HT-29 (cell line): ENCODE measurements at places on chromosomes 6 and 20.

- no peak for DNase-seq
Observed at GRCh38 chr6:134908906-134909516, 40.9 kb downstream of the ALDH8A1 start.

DNA sequence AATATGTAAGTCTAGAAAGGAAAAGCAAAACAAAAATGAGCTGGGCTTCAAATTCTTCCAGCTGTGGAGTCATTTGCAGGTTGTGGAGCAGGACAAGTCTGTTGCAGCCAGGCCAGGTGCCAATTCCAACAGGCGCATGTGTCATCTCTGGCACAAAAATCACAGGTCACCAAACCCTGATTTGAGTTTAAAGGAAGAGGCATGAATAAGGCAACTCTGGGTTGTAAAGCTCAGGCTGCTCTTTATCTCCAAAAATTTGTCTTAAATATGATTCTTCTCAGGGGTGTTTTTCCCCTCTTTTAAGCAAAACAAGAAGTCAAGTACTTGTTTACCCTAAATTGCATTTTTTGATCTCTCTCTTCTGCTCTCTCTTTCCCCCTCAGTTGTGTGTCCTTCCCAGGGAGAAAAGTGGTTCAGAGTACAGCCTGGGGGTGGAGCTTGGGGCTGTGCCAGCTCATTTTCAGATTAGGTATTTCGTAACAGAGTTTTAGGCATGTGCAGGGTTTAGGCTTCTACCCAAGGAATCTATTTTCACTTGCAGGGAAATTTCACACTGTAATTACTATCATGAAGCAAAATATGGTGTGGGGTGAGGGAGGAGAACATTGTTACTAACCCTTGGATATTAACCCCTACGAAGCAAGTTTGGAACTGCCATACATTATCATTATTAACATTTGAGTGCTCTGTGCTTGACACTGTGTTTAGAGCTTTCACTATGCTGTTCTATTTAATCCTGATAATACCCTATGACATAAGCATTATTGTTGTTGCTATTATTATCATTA is 8.3 kb upstream of the NCOA3 start:
- DNase-seq: peak; percentile 94

DNA sequence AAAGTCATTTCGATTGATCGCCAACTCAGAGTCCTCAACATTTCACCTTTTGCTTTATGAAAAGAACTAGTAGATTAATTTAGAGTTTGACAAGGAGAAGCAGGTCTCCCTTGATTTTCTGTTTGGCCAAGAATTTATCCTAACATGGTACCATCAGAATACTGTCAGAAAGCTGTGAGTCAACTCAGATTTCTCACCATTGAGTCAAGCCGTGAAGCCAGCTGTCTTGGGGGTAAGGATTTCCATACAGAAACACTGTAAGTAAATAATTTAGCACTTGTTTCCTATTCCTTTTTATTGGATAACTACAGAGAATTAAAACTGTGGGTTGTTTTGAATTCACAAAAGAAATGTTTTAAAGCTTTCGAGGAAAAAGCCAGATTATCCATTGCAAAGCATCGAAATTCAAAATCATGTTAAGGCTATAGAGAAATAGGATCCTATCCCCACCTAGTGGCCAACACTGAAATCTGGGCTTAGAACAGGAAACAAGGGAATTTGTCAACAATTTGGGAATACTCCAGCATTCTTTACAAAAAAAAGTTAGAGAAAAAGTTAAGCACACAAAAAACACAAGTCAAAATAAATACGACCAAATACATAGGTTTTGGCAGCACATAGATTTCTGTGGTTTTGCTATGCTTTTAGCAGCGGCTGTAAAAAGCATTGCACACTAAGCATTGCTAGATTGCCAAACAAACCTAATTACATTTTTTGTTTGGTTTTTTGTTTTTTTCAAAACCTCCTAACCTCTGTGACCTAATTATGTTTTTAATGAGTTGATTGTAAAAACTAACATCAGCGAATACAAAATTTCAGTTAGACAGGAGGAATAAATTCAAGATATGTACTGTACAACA is 44.2 kb downstream of the COL11A2 start:
- DNase-seq: peak; percentile 31

- DNase-seq: no peak
Observed at GRCh38 chr20:20295621-20296498, 72.0 kb upstream of the INSM1 start.

GRCh38 chr20:62050166-62051120 is 15.2 kb downstream of the TAF4 start:
- DNase-seq: no peak

GRCh38 chr6:26094036-26094435 is 6.8 kb downstream of the HFE start:
- DNase-seq: no peak

DNA sequence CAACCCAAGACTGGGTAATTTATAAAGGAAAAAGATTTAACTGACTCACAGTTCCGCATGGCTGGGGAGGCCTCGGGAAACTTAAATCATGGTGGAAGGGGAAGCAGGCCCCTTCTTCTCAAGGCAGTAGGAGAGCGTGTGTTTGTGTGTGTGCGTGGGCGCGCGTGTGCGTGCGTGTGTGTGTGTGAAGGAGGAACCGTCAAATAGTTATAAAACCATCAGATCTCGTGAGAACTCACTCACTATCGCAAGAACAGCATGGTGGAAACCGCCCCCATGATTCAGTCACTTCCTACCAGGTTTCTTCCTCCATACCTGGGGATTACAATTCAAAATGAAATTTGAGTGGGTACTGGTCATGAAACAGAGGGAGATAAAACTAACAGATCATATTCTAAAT is 220.1 kb upstream of the EYS start:
- no peak for DNase-seq

DNA sequence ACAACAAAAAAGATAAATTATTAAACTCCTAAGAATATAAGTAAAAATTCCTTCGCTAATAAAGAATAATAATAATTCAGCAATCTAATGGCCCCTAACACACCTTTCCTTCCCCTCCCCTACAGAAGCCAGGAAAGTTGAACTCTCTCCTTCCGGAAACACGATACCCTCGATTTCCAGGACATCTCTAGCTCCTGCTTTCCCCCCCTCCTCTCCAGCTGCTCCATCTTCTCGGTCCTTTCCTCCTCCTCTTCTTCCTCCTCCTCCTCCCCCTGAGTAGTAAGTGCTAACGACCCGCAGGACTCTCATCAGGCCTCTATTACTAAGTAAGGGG is 603 bp downstream of the TASP1 start:
- DNase-seq: peak; percentile 36

DNA sequence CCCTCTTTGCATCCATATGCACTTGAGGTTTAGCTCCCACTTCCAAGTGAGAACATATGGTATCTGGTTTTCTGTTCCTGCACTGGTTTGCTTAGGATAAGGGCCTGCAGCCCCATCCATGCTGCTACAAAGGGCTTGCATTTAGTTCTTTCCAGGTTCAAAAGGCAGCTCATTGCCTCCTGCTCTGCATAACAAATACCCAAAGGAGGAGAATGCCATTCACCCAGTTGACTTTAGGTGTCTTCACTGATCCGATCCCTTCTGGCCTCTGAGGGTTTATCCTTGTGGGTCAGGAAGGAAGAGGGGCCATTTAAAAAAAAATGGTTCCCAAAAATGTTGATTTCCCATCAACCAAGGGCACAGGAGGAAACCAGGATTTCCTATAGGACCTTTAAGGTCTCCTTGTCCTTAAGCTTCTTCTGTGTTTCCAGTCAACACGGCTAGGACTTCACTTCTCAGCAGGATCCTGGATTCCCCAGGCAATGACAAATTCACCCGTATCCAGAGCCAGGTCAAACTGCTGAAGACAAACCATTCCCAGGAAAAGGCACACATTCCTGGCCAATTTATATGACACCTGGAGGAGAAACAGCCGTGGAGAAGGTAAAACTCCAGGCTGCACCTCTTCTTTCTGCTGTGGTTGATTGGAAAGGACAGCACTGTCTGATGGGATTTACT is 447.7 kb upstream of the CDH4 start:
- DNase-seq: no peak

DNA sequence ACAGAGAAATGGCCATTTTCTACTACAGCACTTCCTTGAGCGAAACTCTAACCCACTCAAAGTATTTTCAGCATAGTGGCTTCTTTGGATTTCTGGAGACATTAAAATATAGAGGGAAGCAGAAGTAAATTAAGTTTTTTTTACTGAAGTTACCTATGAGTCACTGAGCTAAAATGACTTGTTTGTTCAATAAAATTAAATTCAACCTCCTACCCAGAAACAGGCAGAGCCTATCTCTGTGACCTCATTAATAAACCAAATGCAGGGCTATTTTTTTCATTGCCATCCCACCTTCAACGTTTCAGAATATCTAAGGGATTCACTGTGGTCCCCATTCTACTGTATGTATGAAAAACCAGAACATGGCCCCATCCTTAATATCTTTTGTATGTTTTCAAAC is 133.0 kb downstream of the MTFR2 start:
- no peak for DNase-seq

DNA sequence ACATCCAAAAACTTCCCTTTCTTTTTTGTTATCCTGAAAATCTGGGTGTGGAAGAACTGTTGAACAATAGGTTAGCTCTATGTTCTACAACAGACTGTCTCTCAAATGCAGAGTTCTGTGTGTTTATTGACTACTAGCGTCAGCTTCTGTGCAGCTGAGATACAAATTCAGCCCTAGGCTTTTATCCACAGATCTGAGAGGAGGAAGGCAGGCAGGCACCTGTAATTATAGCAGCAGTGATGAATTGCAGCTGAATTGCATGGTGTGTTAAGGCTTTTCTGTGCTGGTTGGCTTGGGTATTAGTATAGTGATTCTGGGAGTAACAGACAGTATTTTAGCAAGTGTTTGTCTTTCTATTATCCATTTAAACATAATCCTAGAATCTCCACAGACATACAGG is 24.4 kb downstream of the GRIK2 start:
- no peak for DNase-seq

DNA sequence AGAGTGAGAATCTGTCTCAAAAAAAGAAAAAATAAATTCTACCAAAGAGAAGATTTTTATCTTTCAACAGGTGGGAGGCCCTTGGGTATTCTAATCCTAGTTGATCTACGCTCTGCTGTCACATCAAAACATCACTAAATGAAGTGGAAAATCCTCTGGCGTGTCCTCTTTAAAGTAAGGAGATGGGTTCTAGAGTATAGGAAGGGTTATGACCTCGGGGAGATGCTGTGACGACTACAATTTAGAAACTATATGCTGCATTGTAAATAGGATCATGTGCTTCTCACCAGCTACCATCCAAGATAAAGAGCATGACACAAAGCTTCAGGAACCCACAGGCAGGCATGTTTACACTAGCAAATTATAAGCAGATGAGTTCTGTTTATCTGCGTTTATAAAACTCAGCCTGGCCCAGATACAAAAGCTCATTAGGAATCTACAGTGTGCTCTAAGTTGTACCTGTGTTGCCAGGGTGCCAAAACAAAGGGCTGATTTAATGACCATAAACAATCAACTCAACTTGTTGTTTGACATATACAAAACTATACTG is 197.1 kb upstream of the PLN start:
- DNase-seq: no peak

- peak; percentile 38 for DNase-seq
Observed at GRCh38 chr6:25637960-25638434, 14.0 kb upstream of the SCGN start.

- no peak for DNase-seq
Observed at GRCh38 chr20:54025251-54025771, 45.1 kb downstream of the BCAS1 start.

DNA sequence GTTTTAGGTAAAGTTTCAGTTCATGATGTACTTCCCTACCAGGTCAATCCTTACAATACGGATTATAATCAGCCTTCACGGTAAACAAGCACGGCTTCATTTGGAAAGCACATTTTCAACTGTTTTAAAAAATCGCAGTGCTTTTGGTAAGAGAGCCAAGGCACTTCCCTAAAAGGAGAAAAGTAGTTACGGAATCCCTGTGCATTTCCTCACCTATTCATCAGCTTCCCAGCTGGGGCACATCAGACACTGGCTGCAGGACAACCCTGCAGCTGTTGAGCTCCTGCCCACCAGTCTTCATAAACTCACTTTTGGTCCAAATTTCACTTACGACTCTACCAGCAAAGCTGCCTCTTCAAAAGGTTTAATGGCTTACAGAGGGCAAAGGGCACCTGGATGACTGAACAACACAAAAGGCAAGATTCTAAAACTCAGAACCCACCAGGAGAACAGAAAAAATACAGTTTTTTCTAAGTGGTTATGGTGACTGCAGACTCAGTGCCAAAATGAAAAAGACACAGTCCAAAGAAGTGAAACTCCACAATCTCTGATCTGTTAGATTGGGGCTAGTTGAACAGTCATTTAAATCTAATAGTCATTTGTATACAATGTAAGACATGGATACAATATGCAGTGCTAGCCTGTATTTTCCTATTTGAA is 7.5 kb downstream of the SNX5 start:
- DNase-seq: no peak

DNA sequence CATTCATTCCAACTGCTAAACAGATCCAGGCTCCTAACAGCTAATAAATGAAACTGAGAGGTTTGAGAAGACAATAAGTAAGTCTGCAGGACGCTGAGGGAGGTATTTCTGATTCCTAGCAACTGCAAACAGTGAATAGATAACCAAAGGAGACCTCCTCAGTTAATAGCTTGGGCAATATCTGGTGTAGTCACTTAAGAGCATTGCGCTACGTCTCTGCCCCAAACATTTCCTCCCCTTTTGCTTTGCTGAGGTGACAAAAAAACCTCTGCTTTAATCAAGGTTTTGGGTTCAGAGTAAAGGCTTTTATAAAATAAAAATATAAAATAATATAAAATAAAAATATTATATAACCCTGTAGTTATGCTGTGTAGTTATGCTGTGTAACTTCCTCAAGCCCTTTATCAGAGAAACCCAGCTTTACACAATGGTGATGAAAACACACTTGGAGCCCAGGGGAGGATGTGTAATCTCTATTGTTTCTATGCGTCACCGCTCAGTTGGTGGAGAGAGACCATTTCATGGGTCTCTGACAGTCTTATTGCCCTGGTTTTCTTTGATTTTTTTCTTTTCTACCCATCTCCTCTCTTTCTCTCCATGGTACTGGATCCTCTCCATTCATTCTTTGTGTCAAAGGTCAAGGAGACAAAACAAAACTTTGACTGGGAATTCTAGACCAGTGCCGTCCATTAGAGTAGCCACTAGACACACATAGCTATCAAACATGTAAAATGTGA is 18.9 kb upstream of the CALHM5 start:
- DNase-seq: no peak

DNA sequence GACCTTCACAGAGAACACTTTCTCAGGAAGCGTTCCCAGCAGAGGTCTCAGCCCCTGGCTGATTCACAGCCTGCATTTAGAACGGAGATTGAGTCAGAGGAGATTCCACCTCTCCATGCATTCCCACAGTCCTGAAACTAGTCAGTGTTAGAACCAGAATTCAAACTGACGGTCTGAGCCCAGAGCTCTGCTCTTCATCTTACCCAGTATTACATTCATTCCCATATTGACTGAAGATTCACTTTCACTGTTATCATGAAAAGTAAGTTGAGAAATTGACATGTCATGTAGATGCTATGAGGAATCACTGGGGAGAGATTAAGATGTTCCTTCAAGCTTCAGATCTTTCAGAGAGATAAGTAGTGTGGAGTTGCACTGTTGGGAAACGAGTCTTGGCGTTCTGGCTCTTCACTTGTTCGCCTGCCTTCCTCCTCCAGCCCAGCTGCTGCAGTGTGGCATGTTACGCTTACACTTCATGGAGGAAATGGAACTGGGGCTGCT is 28.3 kb downstream of the MAS1 start:
- no peak for DNase-seq
